HEK293T (cell line): ENCODE measurements at places on chromosomes 11 and 22.

DNA sequence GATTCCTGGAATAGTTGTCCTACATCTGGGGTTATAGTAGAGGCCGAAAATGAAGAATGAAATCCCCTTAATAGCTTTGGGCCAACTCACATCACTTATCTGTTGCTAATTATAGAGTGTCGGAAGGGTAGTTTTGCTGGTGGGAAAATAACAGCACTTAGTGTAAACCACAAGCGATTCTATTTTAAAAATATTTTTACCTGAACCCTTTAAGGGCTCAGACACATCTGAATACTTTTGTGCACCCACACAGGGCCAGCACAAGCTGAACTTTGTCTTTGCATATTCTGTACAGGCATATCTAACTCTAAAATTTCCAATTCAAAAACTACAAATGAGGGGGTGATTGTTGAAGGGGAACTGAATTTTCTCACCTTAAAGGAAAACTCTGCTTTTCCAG, 27.6 kb downstream of the SLC6A5 start:
- no peak for DNase-seq

GRCh38 chr11:3920148-3920852, 64.8 kb downstream of the STIM1 start:
- DNase-seq, result no peak

- no peak for DNase-seq
Observed at GRCh38 chr11:9066433-9066925, 24.9 kb downstream of the SCUBE2 start.

DNA sequence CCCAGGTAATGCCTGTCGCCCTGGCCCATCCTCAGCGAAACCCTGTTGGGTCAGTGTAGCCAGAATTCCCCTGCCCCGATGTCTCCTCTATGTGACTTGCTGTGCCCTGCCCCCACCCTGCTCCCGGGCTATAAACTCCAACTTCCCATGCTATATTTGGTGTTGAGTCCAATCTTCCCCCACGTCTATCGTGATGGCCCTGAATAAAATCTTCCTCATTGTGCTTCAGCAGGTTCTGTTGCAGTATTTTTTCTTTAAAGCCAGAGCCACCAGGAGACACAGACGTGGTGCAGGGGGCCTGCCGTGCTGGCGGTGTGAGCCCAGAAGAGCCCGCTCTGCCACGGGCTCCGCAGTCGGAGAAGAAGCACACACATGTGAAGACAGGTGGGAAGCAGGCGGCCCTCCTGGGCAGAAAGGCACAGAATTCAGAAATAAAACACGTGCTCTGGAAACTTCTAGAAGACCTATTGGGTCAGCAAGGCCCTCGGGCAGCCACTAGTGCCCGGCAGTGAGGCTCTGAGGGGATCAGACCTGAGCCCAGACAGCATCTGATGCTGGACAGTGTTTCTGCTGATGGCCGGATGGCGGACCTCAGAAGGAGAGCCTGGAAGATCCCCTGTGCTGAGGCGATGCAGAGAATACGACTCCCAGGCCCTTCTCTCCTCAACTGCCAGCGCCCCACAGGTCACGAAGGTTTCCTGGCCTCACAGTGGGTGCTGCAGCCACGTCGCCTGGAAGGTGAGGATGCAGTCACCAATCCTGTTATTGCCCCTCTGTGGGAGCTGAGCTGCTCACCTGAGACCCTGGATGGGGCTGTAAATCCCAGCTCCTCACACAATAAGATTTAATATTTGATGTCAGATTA, 501.9 kb downstream of the BRD1 start:
- DNase-seq, result no peak

DNA sequence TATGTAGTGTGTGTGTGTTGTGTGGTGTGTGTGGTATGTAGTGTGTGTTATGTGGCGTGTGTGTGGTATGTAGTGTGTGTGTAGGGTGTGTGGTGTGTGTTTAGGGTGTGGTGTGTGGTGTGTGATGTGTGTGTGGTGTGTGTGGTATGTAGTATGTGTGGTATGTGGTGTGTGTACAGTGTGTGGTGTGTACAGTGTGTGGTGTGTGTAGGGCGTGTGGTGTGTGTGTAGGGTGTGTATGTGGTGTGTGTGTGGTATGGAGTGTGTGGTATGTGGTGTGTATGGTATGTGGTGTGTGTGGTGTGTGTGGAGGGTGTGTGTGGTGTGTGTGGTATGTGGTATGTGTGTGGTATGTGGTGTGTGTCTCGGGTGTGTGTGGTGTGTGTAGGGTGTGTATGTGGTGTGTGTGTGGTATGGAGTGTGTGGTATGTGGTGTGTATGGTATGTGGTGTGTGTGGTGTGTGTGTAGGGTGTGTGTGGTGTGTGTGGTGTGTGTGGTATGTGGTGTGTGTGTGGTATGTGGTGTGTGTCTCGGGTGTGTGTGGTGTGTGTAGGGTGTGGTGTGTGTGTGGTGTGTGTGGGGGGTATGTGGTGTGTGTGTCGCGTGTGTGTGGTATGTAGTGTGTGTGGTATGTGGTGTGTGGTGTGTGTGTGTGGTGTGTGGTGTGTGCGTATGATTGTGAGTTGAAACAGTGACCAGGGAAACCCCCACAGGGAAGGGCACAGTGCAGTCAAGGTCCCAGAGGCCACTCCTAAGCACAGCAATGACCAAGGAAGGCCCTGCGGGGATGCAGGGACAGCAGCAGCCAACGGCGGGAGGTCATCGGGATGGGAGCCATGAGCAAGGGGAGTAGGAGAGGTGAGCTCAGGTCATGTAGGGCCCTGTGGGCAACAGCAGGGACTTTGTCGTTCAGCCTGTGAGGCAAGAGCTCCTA, 2.9 kb upstream of the PPP6R2 start:
- no peak for DNase-seq

DNA sequence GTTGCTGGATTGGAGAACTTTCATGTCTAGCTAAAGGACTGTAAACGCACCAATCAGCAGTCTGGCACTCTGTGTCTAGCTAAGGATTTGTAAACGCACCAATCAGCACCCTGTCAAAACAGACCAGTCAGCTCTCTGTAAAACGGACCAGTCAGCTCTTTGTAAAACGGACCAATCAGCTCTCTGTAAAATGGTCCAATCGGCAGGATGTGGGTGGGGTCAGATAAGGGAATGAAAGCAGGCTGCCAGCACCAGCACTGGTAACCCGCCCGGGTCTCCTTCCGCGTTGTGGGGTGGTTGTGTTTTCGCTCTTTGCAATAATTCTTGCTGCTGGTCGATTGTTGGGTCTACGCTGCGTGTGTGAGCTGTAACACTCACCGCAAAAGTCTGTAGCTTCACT, 11.3 kb downstream of the MYO18B start:
- no peak for DNase-seq

DNA sequence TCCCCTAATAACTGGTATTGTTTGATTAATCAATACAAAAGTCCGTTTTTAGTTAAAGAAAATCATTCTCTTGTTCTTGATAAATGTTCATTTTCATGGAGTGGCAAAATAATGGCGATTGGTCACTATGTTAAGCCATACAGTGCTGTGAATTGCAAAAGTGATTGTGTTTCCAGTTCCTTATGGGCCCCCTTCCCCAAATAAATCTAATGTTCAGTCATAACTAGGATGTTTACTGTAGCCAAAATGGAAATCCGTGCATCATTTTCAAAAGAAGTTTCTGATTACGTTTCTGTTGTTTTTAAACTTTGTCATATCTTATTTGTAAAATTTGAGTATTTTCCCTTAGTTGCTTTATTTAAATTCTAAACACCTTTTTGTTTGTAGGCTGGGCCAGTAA, 845 bp downstream of the RBM7 start:
- DNase-seq, result no peak

DNA sequence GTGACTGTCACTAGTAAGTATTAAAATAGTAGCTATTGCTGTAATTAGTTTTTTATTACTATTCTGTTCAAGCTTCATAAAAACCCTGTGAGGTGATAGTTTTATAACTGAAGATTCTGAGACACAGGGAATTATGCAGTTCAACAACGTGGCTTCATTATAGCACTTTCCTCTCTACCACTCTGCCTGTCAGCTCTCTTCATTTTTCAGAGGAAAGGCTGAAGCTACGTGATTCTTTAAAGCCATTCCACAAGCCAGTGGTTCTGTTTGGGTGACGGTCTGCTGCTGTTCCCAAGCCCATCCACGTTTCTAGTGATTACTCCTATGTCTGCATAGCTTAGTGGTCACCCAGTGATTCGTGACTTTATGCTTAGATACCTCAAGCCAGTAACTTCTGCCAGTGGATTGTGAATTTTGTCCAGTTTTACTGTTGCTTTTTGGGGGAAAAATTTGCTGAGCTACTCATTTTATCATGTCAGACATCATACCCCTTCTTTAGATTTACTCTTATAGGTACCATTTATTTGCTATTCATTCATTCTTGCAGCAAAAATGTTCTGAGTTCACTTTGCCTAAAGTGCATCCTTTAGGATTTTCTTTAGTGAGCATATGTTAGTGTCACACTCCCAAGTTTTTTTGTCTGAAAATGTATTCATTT, 59.8 kb downstream of the UVRAG start:
- no peak for DNase-seq

- no peak for DNase-seq
Observed at GRCh38 chr11:107266455-107266854, 191.2 kb downstream of the CWF19L2 start.

DNA sequence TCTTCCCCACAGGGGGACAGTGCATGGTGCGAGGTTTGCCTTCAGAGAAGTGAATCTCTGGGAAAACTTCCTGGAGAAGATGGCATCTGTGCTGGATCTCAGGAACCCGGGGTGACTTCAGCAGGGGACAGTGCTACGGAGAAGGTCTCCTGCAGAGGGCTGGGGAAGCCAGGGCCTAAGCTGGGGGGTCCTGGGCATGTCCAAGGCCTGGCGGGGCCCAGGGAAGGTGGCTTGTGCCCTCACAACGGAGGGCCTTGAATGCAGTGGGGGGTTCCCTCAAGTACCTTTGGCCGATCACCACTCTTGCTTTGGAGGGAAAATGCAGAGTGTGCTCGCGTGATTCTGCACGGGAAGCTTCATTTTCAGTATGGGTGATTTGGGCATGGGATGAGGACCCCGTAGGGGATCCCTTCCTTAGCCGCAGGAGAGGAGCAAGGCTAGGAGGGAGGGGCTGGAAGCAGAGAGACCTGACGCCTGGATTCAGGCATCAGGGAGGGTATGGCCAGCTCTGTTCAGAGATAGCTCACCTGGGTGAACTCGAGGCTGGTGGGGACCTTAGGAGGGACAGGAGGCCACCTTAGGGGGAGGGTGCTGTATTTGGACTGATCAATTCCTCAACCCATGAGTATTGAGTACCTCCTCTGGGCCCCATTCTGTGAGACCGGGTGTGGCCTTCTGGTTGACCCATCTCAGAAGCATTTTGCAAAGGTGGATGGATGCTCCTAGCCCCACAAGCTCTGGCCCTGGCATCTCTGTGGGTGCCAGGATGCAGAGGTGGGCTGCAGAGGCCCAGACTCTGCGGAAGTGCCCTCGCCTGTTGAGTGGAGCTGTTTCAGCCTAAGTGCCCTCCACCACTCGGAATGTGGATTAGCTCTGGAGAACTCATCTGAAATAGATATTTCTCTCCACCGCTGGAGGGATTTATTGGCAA, 529.4 kb downstream of the TBC1D22A start:
- DNase-seq, result no peak

- DNase-seq, result no peak
Observed at GRCh38 chr11:61924064-61924455, 6.7 kb upstream of the RAB3IL1 start.

- DNase-seq, result no peak
Observed at GRCh38 chr22:28450109-28450508, 229.5 kb downstream of the TTC28 start.

GRCh38 chr11:124310721-124311120, 3.0 kb downstream of the OR8D1 start:
- DNase-seq, result no peak

- DNase-seq, result no peak
Observed at GRCh38 chr11:92711926-92712325, 257.5 kb upstream of the MTNR1B start.

GRCh38 chr11:22037505-22037904, 155.4 kb upstream of the ANO5 start:
- DNase-seq, result no peak

DNA sequence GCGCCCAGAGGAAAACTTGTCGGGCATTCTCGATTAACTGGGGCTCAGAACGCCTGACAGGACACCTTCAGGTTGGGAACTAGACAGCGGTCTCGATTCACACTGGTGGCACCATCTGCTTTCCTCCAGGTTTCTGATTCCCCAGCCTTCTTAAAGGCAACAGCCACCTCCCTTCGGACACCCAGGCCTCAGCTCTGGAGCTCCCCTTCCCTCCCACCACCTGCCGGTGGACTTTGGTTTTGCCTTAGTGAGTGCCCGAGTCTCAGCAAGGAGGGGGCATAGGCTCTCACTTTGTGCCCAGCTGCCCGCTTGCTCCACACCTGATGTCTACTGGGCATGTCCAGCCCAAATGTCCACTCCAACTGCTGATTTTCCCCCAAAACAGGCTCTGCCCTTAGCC, 110.4 kb upstream of the PARVA start:
- DNase-seq, result no peak

DNA sequence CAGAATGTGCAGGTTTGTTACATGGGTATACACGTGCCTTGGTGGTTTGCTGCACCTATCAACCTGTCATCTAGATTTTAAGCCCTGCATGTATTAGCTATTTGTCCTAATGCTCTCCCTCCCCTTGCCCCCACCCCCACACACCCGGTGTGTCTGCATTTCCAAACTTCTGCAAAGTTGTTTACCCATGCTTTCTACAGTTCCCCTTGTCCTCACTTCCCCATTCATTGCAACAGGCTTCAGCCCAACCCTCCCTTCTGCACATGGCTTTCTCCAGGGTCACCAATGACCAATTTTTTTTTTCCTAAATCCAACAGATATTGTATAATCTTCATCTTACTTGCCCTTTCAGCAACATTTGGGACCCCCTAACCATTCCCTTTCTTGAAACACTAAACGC, 32.0 kb upstream of the NUP50 start:
- no peak for DNase-seq

DNA sequence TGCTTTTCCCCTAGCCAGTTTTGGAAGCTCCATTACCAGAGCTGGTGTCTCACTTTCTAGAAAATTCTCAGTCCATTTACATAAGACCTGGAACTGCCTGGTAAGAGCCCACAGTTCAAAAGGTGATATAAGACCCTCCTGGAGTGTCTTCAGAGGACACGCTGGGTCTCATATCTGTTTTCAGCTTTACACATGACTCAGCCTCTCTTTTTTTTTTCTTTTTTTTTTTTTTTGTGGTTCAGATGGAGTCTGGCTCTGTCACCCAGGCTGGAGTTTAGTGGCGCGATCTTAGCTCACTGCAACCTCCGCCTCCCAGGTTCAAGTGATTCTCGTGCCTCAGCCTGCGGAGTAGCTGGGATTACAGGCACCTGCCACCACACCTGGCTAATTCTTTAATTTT, 30.7 kb downstream of the WEE1 start:
- no peak for DNase-seq
